ENCODE measurements at places on chromosomes 2 and 18. TPM values are rescaled to one million over a fixed set of nuclear protein-coding genes. Genes with fewer than 3 reads are reported as not detected.

CCDC102B gene
- 0.69 TPM for total RNA-seq

EML6 gene
- 0.49 TPM for total RNA-seq

DNA sequence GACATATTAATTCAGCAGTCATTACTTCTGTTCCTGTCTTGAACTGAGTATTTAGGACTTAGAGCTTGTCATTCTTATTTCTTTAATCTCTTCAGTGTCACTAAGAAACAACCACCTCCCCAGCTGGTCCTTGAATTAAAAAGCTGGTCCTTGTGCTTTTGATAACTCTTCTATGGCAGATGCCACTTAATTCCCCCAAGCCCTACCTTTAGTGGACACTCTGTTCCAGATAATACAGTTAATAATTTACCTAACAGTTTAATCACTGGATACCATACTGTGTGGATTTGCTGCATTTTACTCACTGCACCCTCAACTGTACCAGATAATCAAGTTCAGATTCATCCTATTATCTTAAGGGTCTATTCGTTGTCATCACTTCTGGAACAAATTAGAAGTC lies 73.1 kb downstream of the SKA1 start:
- no peak for DNase-seq

DNA sequence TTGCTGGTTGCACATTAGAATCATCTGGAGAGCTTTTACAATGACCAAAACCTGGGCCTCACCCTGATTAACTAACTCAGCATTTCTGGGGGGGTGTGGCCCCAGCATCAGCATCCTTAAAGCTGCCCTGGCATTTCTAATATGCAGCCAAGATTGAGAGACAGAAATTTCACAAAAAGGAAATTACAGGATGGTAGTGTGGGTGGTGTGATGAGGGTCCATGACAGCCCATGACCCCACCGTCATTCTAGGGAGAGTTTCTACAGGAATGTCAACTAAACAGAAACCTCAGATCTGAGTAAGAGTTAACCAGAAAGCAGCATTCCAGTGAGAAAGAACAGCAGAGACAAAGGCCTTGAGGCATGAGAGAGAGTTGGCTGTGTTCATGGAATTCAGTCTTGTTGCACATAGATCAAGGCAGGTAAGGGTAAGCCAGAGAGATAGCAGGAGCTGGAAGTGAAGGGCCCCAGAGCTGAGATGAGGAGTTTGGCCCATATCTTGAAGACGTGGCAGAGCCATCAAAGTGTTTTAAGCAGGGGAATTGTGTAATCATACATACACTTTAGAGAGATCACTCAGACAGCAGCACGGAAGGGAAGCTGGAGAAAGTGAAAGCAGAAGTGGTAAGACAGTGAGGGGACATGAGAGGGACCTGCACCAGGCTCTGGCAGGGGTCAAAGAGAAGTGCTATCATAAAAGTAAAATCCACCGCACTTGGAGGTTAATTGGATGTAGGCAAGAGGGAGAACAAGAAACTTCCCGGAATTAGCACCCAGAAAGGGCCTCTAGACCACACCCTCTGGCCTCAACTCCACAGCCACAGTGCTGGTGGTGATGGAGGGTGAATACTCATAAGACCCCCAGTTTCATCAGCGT lies 7.8 kb upstream of the TRABD2A start:
- DNase-seq = no peak
